ENCODE measurements at places on chromosomes 5 and 9. TPM values are rescaled to one million over a fixed set of nuclear protein-coding genes. Genes with fewer than 3 reads are reported as not detected.

KCTD16 gene
- 0.03 TPM for polyA plus RNA-seq

PTGES gene
- 59.6 TPM for polyA plus RNA-seq

SLC46A2 gene
- polyA plus RNA-seq = not detected

DNA sequence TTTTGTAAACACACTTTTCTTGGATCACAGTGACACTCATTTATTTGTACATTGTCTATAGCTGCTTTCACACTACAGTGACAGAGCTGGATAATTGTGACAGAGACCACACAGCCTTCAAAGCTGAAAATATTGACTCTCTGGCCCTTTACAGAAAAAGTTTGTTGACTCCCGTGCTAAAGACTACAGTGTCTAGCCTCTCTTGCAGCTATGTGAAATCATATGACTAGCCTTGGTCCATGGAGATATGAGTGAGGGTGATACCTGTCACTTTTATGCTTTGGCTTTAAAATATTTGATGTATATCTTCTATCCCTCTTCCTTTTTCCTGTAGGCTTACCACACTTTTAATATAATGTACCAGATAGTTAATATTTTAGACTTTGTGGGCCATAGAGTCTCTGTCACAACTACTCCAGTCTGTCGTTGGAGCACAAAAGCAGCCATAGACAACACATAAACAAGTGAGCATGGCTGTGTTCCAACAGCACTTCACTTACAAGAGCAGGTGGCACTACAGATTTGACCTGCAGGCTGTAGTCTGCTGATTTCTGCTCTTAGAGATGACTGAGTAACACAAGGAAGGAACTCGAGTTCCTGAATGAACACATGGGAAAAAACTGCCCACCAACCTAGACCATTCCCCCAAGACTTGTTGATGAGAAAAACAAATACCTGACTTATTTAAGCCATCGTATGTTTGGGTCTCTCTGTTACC lies 73.5 kb upstream of the ANKRD55 start:
- no peak for DNase-seq

DNA sequence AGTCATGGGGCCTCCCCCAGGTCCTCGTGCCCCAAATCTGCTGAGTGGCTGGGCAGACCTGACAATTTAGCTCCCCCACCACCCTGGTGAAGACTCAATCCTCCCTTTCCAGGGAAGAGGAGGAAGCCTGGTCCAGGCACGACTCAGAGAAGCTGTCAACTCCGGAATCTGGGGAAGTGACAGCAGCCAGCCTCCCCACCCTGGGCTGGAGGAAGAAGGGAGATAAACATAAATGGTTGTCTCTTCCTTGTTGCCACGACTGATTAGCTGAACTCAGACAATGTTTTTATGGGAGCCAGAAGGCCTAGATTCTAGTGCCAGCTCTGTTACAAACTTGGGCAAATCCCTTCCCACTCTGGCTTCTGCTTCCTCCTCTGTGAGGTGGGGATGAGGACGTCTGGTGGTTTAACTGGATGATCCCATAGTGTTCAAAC lies 15.4 kb downstream of the CCDC69 start:
- DNase-seq = no peak

GRCh38 chr9:82558855-82559630 lies 503.9 kb downstream of the RASEF start:
- DNase-seq = no peak

DNA sequence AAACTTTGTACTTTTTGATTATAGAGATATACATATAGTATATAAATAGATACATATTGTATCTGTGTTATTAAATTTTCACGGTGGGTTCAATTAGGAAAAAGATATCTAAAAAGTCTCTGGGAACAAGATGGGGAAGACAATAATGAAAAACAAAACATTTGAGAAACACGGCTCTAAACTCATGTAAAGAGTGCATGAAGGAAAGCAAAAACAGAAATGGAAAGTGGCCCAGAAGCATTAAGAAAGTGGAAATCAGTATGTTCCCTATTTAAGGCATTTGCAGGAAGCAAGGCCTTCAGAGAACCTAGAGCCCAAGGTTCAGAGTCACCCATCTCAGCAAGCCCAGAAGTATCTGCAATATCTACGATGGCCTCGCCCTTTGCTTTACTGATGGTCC lies at the start of gene IFNA1:
Gene IFNA1, plus strand, starts transcription at position 301 of the 400 bp plus-strand sequence. Its CDS starts 69 bp downstream, at position 370.
- no peak for DNase-seq

- no peak for DNase-seq
These were observed 121.3 kb upstream of the CTSV start for GRCh38 chr9:97160255-97160654.

Measured in mammary epithelial cell (primary cell).